ENCODE measurements at places on chromosomes 1 and 21. TPM values are rescaled to one million over a fixed set of nuclear protein-coding genes. Genes with fewer than 3 reads are reported as not detected.

DNA sequence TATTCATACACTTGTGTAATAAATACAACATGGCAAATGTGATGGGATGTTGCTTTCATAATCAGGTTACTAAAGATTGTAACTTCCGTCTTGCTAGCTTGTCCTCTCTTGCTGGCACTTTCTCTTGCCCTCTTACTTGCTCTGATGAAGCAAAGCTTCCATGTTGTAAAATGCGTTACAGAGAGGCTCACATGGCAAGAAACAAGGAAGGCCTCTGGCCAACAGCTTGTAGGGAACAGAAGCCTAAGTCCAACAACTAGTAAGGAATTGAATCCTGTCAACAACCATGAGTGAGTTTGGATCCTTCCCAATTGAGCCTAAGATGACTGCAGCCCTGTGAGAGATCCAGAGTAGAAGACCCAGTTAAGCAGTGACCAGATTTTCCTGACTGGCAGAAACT, 15.4 kb downstream of the TMED5 start:
- no peak for DNase-seq

DNA sequence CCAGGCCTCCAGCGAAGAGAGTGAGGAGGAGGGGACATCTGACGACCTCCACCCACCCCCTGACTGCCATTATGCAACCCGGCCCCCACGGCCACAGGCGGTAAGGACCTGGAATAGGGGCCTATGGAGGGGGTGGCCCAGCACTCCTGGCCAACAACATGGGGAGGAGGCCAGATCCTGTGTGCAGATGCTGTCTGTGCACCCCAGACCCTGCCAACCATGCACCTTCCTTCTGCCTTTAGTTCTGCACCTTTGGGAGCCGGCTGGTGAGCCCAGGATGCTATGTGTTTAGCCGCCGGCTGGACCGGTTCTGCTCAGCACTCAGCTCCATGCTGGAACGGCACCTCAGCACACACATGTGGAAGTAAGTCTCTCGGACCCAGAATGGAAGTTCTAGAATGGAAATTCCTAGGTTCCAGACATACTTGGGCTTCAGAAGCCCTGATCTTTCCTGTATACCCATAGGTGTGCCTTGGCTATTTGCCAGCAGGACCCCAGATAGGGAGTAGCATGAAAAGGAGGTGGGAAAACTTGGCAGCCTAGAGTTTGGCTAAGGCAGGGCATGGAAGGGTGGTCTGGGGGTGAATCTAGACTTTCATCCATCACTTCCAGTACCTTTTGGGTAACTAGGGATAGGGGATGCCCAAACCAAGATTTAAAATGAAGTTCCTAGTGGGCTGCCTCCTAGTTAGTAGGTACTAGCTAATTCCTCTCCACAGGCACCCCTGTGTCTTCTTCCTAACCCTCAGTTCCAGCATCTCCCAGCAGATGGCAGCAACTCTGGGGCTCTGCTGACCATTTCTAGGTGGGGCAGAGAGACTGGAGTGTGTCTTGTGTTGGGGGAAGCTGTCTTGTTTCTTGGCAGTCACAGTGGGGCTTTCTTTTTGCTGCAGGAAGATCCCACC, 3.6 kb upstream of the CYB561D1 start:
- DNase-seq, result peak; percentile 83

GRCh38 chr21:17925899-17926298, 106.7 kb upstream of the C21orf91 start:
- DNase-seq, result peak; percentile 1

The MRPL20 gene
- total RNA-seq, result 276 TPM

The DCST1 gene
- total RNA-seq, result 0.05 TPM

The CCDC30 gene
- total RNA-seq, result 0.44 TPM

All from HT-29 (cell line).